ENCODE measurements at places on chromosomes 1 and 21.
A peak's percentile ranks its signal among the peaks of the same experiment; 100 is the strongest.

GRCh38 chr1:68049941-68050878 is at the start of gene DIRAS3:
Gene DIRAS3 (minus strand): TSS chr1:68050627. CDS start chr1:68047297, 3,330 bp downstream.
- DNase-seq: peak; percentile 46

GRCh38 chr1:211469113-211469512 is 22.8 kb downstream of the RD3 start:
- DNase-seq: no peak

- DNase-seq: no peak
Observed at GRCh38 chr1:181503171-181503810, 20.0 kb downstream of the CACNA1E start.

- DNase-seq: peak; percentile 54
Observed at GRCh38 chr1:7218210-7218832, 433.1 kb downstream of the CAMTA1 start.

DNA sequence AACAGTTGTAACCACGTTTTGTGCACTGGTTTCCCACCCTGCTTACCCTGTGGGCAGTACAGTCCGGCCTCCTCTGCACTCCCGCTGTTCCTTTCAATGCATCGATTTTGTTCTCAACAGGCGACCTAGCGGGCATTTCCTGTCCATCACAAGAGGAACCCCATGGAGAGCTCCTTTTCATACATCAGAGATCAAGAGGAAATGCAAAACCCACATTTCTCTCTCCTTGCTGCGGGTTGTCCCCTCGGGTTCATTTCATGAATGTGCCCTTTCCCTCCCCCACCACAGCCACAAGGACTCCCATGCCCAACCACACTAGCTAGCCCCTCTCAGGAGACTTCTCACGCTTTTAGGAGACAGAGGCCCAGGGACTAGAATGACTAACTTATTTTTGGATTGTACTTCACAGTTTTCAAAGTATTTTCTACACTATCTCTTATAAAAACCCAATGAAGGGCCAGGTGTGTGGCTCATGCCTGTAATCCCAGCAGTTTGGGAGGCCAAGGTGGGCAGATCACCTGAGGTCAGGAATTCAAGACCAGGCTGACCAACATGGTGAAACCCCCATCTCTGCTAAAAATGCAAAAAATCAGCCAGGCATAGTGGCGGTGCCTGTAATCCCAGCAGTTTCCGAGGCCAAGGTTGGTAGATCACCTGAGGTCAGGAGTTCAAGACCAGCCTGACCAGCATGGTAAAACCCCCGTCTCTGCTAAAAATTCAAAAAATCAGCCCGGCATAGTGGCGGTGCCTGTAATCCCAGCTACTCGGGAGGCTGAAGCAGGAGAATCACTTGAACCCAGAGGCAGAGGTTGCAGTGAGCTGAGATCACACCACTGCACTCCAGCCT is 18.4 kb downstream of the ATP1A4 start:
- DNase-seq: no peak

DNA sequence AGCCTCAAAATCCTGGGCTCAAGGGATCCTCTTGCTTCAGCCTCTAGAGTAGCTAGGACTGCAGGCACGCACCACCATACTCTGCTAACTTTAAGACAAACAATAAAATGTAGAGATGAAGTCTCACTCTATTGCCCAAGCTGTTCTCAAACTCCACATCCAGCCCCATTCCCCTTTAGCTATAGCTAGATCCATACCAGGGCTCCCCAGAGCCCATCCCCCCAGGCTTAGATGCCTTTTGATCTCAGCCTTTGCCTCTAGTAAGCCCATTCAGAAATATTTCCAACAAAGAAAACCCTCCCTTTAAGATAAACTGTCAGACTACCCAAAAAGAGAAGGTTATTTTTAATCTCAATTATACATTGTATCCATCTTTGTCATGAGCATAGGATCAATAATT is 325.4 kb downstream of the CHRM3 start:
- DNase-seq: no peak

- DNase-seq: no peak
Observed at GRCh38 chr1:7629465-7630195, 141.5 kb upstream of the VAMP3 start.

- no peak for DNase-seq
Observed at GRCh38 chr1:41557751-41558455, 73.4 kb upstream of the EDN2 start.

- DNase-seq: no peak
Observed at GRCh38 chr1:174204697-174205308, 45.5 kb downstream of the RABGAP1L start.

DNA sequence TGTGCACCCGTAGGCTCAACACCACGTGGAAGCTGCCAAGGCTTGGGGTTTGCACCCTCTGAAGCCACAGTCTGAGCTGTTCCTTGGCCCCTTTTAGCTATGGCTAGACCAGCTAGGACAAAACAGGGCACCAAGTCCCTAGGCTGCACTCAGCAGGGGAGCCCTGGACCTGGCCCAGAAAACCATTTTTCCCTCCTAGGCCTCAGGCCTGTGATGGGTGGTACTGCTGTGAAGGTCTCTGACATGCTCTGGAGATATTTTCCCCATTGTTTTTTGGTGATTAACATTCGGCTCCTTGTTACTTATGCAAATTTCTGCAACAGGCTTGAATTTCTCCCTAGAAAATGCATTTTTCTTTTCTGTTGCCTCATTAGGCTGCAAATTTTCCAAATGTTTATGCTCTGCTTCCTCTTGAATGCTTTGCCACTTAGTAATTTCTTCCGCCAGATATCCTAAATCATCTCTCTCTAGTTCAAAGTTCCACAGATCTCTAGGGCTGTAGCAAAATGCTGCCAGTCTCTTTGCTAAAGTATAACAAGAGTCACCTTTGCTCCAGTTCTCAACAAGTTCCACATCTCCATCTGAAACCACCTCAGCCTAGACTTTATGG is 69.0 kb upstream of the KRTAP19-8 start:
- no peak for DNase-seq

GRCh38 chr1:44670751-44671640 is 3.3 kb downstream of the TMEM53 start:
- DNase-seq: no peak

DNA sequence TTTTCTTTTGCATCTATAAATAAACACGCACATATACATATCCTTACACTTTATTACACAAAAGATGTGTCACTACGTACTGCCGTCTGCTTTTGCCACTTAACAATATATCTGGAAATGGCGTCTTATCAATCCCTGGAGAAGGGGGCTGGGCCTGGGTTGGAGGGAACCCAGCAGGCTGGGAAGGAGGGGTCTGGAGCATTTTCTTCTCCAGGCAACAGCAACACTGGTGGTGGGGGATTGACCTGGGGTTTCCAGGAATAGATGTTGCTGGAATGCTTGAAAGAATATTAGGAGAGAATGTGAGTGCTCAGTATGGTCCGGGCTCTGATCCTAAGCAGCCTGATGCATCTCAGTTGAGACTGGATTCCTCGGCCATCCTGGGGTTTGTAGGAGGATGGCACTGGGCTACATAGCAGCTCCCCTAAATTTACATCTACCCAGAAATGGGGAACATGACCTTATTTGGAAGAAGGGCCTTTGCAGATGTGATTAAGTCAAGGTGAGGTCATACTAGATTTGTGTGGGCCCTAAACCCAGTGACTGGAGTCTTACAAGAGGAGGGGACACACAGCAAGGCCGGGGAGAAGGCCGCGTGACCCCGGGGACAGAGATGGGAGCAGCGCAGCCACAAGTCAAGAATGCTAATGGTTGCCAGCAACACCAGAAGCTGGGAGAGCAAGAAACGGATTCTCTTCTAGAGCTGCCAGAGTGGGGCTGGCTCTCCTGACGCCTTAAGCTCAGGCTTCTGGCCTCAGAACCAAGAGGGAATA is 98.6 kb downstream of the SIK1 start:
- no peak for DNase-seq

DNA sequence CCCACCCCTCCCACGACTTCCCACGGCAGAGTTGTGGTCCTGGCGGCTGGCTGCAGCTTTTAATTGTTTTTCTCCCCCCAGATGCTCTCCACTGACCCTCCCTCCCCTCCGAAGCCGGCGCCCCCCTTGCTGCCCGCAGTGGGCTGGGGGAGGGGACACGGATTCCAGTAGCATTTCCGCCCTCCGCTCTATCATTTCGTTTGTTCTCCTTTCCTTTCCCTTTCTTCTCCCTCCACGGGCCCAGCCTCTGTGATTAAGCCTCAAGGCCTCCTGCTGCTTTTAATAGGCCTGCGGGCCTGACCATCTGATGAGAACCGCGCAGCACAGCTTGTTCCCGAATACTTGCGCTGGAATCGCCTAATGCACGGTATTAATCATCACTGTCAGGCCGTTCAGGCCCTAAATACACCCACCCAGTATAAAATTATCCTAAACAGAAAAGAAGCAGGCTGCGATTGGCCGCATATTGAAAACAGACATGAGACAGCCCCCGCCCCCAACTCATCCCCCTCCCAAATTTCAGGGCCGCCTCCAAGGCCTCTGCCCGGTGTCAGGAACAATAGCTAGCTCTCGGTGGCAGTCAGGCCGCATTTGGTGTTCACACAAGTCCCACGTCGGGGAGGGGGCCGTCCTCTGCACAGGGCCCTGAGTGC is 102.0 kb upstream of the ARHGEF16 start:
- DNase-seq: peak; percentile 51

DNA sequence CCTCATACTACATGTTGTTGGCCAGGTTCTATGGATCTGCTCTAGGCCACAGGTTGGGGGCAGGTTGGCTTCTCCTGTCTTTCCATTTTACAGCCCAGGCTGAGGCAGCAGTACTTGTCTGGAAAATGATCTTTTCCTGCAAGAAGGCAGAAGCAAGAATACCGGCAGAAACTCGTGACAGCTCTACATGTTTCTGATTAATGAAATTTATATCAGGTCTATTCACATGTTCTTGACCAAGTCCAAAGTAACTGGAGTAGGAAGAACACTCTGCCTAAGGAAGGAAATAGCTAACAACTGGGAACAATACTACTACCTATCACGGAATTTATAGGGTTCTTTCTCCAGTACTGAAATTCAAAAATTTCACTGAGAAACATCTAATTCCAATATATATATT is 98.3 kb downstream of the PLPPR5 start:
- no peak for DNase-seq

GRCh38 chr1:231274119-231274825 is 33.3 kb downstream of the GNPAT start:
- DNase-seq: no peak

DNA sequence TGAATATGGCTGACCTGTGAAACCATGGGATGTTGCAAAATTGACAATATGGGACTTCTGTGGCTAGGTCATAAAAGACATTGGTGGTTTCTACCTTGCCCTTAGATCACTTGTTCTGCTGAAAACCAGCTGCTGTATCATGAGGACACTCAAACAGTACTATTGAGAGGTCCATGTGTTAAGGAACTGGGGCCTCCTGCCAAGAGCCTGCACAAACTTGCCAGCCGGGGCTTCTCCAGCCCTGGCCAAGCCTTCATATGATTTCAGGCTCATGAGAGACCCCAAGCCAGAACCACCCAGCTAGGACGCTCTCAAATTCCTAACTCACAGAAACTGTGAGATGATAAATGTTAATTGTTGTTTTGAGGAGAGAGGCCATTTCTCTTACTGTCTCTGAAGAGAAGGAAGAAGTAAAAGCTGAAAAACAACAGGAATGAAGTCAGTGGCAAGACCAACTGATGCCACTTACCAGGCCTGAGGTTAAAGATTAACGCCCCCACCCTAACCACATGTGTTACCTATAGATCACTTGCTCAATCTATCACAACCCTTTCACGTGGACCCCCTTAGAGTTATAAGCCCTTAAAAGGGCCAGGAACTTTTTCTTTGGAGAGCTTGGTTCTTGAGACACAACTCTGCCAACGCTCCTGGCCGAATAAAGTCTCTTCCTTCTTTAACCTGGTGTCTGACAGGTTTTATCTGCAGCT is 3.9 kb upstream of the PITHD1 start:
- no peak for DNase-seq

- no peak for DNase-seq
Observed at GRCh38 chr1:40919475-40920011, 57.4 kb upstream of the CITED4 start.

DNA sequence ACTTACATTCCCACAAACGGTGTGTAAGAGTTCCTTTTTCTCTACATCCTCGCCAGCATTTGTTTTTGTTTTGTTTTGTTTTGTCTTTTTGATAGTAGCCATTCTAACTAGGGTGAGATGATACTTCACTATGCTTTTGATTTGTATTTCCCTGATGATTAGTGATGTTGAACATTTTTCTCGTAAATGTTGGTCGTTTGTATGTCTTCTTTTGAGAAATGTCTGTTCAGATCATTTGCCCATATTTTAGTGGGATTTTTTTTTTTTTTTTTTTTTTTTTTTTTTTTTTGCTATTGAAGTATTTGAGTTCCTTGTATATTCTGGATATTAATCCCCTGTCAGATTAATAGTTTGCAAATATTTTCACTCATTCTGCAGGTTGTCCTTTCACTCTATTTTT is 19.2 kb upstream of the GPR161 start:
- DNase-seq: no peak

GRCh38 chr1:204439621-204440375 is 28.2 kb upstream of the PPP1R15B start:
- no peak for DNase-seq

- DNase-seq: no peak
Observed at GRCh38 chr1:156160000-156160742, 6.8 kb downstream of the SEMA4A start.

DNA sequence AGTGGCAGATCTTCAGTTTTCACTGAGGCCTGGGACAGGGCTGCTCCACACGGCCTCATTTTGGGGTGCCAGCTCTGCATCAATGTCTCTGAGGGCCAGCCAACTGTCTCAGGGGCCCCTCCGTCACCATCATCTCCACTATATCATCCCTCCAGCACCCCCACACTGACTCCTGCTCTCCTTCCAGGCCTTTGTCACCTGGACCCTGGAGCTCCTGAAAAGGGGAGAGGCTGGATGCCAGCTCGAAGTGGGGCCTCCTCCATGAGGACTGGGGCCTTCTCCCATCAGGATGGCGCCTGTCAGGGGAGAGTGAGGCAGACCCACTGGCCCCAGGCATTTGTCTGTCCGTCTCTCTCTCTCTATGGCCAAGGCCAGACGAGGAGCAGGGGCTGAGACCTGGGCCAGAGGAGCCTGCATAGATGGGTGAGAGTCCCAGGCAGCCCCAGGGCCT is 44.7 kb upstream of the LRP8 start:
- no peak for DNase-seq

DNA sequence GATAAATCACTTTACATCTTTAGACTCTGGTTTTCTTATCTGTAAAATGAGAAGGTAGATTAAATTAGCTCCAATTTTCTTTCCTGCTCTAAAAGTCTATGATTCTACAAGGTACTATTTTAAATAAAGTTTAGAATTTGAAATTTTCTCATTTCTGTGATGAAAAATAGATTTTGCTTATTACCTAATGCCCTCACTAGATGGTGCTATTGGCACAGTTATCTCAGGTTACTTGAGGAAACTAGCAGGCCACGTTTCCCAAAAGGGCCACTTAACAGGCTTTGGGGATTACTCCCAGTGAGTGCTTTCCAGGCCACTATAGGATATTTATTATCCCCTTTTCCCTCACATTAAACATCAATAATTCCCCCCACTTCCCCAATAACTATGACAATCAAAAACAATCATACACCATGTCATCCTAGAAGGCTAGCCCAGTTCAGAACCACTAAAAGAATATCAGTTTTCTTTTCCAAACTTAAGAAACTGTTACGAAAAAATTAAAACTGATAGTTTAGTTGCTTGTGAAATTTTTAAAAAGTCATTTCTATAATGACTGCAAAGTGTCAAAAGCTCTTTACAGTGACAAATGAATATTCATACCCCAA is 30.6 kb downstream of the OMA1 start:
- DNase-seq: peak; percentile 71

GRCh38 chr1:61674221-61674620 is 50.7 kb downstream of the TM2D1 start:
- DNase-seq: no peak

All from GM03348 (cell line).